ENCODE measurements at places on chromosomes 4 and X.

- DNase-seq: no peak
Observed at GRCh38 chrX:154082396-154083125, 15.0 kb downstream of the MECP2 start.

- DNase-seq: no peak
Observed at GRCh38 chr4:168485156-168485910, 5.0 kb upstream of the DDX60L start.

DNA sequence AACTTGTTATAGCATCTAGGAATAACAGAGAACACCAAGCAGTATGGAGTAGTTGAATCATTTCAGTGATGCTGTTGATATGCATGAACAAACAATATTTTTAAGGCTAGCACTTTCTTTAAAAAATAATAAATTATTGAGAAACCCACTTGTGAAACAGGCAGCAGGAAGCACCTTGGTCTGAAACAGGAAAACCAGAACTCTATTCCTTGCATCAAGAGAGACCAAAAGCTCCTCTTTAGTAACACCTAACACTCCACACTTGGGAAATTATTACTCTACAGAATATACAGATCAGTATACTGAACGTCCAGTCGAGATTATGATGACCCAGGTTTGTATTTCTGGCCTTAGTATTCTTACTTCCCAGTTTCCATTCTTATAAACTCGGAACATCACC, 129.0 kb downstream of the ARAP2 start:
- no peak for DNase-seq

DNA sequence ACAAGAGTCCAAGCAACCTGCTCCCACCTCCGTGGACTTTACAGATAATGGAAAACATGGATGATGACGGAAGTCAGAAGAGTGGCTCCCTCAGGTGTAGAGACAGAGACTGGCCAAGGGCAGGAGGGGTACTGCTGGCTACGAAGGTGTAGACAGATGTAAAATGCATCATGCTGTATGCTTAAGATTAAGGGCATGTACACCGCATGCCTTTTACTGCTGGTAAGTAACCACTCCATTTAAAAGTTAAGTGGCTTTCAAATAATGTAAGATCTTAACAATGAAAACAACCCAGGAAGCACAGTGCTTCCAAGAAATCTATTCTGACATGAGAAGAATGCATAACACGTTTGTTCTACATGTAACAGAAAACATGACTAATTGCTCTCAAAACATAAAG, 76.9 kb upstream of the FAM9B start:
- no peak for DNase-seq

- no peak for DNase-seq
Observed at GRCh38 chr4:41215969-41216293, 1.6 kb upstream of the APBB2 start.

- DNase-seq: no peak
Observed at GRCh38 chrX:24305905-24306304, 8.0 kb downstream of the SUPT20HL2 start.

DNA sequence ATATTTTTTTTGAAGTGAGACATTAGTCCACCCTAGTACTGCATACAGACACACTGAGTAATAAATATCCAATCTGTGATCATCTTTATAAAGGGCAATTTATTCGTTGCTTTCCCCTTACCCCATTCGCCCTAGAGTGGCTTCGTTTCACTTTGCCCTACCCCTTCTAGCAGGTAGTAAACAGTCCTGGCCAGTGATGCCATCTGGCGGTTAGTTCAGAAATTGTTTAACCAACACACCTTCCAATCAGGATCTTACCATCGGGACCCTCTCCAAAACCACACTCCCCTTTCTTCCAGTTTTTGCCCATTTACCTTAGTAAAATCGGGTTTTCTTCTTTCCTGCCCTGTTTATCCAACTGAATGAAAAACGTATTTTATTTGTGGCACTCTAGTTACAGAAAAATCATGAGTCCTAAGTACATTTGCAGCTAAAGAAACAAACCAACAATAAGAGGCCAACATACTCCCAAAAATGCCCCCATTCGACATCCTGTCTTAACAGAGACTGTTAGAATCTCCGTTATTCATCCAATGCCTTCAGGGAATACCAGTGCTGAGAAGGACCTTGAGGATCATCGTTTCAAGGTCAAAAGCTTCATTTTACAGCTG, 2.2 kb downstream of the PPA2 start:
- peak; percentile 52 for DNase-seq

GRCh38 chrX:99394456-99394855, 1015.6 kb downstream of the PCDH19 start:
- DNase-seq: no peak

DNA sequence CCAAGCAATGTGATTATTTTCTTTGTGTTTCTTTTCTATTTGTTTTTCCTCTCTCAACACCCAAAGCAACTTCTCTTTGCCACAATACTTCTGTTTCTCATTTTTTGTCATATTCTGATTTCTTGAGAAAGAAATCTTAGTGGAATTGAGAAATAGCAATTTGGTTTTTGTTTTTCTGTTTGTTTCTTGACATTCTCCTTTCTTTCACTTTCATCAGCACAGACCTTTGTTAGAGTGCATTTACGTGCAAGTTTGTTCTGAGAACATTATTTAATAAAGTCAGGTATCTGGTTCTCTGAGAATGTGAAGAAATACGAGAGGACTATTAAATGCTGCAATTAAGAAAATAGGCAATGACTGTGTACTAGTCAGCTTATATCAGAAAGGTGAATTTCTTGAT, 608.1 kb upstream of the AADAT start:
- DNase-seq: no peak

- no peak for DNase-seq
Observed at GRCh38 chrX:110703641-110704040, 92.0 kb downstream of the CHRDL1 start.

GRCh38 chr4:155877971-155878370, 11.9 kb upstream of the ASIC5 start:
- DNase-seq: no peak

DNA sequence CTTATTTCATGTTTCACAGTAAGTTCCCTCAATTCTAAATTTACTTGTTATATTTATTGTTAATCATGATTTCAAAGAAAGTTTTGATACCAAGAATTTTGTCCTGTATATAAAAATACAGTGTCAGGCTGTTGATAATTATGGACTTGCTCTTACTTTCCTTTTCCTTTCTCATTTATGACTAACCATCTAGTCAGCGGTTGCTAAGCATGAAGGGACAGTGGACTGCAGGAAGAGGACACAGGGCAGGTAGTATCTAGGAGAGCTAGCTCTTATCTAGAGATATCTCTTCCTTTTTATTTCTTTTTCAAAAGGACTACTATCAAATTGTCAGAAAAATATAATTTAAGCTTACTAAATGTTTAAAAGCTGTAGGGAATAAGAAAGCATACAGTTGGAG, 1.6 kb downstream of the OPRPN start:
- DNase-seq: no peak

DNA sequence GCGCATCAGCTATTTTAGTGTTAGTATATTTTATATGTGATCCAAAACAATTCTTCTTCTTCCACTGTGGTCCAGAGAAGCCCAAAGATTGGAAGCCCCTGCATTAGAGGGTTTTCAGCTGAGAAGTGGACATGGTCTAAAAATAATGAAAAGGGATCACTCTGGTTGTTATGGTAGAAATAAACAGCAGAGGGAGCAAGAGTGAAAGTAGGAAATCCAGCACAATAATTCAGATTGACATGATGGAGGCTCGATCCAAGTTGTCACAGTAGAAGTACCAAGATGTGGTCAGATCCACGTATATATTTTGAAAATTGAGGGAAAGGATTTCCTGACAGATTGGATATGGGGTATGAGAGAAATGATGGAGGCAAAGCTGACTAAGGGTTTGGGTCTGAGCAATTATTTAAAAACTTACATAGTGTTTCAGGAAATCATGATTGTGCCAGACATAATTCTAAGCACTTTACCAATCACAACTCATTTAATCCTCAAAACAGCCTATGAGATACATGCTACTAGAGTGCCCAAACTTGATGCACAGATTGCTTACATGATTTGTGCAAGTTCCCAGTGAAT, 17.0 kb upstream of the TMEM144 start:
- DNase-seq: no peak

GRCh38 chr4:7096236-7096635, 28.4 kb upstream of the GRPEL1 start:
- no peak for DNase-seq

GRCh38 chr4:105624530-105624929, 72.1 kb downstream of the ARHGEF38 start:
- no peak for DNase-seq

DNA sequence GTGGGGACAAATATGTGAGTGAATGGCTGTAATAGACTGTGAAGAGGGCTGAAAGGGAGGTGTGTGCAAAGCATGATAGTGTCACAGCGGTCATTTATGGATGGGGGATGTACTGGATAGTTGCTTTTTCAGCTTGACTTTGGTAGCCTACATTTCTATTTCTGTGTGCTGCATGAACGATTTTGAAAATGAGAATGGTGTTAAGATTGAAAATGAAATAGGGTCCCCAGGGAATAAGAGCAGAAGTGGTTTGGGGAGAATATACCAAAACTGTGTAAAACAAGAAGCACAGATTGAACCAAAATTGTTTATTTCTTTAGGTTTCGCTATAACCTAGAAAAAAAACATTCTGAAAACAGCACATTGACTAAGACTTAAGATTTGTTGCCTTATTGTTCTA, 58.8 kb upstream of the CLNK start:
- no peak for DNase-seq

DNA sequence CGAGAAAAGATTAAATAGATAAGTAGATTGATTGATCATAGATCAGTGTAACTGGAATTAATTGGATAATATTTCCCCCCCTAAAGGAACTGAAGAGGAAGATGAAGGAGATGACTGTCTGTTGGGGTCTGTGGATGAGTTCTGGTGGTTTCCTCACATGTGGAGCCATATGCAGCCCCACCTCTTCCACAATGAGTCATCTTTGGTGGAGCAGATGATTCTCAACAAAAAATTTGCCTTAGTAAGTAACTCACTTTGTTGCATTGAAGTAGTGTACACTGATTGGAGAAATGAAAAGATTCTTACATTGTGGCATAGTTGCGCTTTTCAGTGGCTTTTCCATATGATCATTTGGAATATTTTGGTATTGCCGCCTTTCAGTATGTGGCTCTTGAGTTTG, 80.4 kb downstream of the NDST3 start:
- DNase-seq: no peak

GRCh38 chr4:8639021-8639420, 46.5 kb downstream of the CPZ start:
- no peak for DNase-seq

GRCh38 chr4:78693777-78694456, 82.2 kb upstream of the BMP2K start:
- DNase-seq: no peak

GRCh38 chr4:21752616-21753015, 196.0 kb downstream of the KCNIP4 start:
- no peak for DNase-seq

GRCh38 chrX:150229481-150229880, 133.6 kb upstream of the MAMLD1 start:
- DNase-seq: no peak

GRCh38 chr4:2360396-2360730, 58.1 kb downstream of the ZFYVE28 start:
- DNase-seq: no peak

DNA sequence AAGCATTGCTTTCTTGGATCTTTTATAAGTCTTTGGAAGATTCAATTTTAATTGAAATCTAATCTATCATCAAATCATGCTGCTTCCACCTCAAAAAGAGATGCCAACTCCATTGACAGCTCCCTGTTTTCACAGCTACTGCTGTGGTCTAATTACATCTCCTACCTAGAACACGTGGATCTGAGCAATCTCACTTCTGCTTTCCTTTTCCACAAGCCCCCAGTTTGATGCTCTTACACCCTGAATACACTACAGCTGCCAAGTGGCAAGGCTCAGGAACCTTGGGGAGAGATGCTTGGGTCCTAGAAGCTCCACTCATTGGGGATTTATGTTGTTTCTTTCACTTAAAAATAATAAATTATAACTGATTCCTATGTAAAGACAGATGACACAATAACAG, 172.0 kb downstream of the CFAP299 start:
- no peak for DNase-seq

- no peak for DNase-seq
Observed at GRCh38 chrX:32985544-32985943, 225.8 kb downstream of the DMD start.

- DNase-seq: no peak
Observed at GRCh38 chr4:76984127-76984526, 34.6 kb downstream of the SEPTIN11 start.

- peak; percentile 1 for DNase-seq
Observed at GRCh38 chrX:155334486-155335336, at the start of gene CLIC2. TSS of gene CLIC2 (minus strand) at chrX:155334614. CDS start at chrX:155334427, 187 bp downstream.

DNA sequence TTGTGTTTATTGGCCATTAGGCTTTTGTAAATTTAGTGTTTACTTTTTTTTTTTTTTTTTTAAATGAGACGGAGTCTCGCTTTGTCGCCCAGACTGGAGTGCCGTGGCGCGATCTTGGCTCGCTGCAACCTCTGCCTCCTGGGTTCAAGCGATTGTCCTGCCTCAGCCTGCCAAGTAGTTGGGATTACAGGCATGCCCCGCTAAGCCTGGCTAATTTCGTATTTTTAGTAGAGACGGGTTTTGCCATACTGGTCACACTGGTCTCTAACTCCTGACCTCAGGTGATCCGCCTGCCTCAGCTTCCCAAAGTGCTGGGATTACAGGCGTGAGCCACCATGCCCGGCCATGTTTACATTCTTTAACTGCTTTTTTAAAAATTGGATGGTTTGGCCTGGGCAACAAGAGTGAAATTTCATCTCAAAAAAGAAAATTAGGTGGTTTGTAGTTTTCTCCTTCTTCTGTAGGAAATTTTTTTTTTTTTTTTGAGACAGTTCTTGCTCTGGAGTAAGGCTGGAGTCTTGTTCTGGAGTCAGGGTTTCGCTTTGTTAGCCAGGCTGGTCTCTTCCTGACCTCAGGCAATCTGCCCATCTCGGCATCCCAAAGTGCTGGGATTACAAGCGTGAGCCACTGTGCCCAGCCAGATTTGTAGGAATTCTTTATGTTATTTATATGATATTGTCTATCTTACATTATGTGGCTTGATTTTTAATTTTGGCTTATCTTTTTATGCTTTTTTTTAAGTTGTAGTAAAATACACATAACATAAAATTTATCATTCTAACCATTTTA, 15.1 kb downstream of the UBE2K start:
- no peak for DNase-seq

DNA sequence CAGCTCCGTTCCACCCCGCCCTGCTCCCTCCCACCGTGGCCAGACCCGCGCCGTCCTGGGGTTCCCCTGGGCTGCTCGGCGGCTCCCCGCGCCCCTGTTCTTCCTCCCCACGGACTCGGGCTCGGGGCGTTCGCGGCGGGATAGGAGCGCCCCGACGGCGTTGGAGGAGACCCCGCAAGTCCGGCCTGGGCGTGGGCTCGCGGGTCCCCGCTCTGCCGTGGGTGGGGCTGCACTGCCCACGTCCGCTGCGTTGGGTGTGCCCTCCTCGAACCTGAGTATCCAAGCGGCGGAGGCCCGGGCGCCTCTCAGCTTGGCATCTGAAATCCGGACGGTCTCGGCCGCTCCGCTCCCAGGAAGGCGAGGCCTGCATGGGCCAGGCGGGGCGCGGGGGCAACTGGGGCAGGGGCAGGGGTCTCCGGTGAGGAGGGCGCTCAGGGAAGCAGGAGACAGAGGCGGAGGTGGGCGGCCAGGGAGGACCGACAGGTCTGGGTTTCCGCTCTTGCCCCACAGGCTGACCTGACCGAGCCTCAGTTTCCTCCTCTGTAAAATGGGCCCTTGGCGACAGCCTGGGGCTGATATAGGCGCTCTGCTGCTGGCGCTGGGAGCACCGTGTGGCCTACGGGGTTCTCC, 12.0 kb upstream of the NAT8L start:
- DNase-seq: no peak

- DNase-seq: no peak
Observed at GRCh38 chr4:182245541-182246215, 2.5 kb downstream of the TENM3 start.

GRCh38 chrX:54479136-54480111, 16.6 kb downstream of the FGD1 start:
- no peak for DNase-seq
